Mesenchymal stem cell (in vitro differentiated cells and primary cell): ENCODE measurements at places on chromosomes 6 and 20.

DNA sequence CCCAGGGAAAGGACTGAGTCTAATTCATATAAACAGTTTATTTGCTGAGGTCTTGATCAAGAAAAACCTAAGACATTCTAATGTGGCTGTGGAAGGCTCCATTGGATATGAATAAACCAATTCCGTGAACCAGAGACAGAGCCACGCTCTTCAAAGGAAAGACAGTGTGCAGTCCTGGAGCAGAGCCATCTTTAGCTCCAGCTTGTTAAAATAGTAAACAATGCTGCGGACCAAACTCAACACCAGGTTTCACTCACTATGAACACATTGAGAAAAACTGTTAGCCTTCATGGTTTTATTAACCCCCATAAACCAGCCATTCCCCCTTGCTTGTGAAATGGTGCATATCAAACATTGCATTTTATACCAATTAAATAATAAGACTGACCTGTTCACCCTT lies 61.9 kb downstream of the COL9A1 start:
- H3K27ac ChIP-seq, result no peak overlapping the region
- no peaks in the 10 kb centered on the region for H3K4me1 ChIP-seq
- no peak overlapping the region for H3K4me3 ChIP-seq
- no peaks in the 10 kb centered on the region for H3K36me3 ChIP-seq
- peaks cover 9% of the 10 kb centered on the region for H3K27me3 ChIP-seq

DNA sequence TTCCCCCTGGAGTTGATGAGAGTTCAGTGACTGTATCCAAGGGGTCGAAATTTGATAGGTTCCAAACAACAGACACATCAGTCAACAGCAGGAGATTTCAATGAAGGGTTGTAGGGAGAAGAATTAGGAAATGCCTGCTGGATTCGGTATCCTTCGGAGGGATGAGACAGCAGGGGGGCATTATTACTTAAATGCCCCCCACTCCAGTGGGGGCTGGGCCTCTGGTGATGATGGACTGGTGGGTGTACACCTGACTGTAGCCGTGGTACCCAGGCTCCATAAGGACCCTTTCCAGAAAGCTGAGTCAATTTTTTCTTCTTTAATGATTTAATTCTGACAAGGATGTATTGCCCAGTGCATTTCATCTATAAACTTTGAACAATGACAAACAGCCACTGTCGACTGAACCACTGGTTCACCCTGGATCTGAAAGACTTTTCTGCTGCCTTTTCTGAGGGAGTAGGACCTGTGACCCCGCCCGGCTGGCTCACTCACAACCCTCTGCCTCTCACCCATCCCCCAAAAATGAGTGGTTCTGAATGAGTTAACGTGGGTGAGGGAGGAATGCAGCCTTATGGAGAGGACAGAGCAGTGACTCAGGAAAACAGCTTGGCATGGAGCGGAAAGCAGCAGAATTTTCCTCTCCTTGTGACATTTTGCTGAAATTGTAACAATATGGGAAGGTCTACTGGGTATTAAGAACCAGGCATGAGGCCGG lies 41.0 kb downstream of the ZMYND8 start:
- peak; percentile 93 for DNase-seq
- peak overlapping the region; percentile 71 for H3K27ac ChIP-seq
- H3K4me3 ChIP-seq, result no peak overlapping the region
- peaks cover 35% of the 10 kb centered on the region for H3K4me1 ChIP-seq

DNA sequence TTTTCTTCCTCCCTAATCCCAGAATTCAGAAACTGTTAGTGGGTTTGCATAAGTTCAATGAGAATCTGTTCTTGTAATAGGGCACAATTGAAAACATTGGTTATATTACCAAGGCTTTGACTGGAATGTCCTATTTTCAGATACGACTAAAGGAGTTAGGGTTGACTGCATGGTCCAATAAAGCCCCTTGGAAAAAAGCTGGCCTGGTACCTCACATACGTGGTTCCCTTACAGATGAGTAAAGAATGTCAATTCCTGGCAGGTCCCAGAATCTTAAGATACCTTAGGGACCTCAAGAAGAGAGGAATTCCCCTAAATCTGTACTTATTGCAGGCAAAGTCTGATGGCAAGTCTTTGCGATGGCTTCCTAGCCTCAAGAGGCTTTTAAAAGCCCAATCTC lies 4.6 kb downstream of the PPDPF start:
- no peak overlapping the region for H3K4me3 ChIP-seq
- H3K27ac ChIP-seq, result no peak overlapping the region
- H3K36me3 ChIP-seq, result peaks cover 19% of the 10 kb centered on the region
- H3K27me3 ChIP-seq, result no peaks in the 10 kb centered on the region
- H3K4me1 ChIP-seq, result peaks cover 19% of the 10 kb centered on the region

DNA sequence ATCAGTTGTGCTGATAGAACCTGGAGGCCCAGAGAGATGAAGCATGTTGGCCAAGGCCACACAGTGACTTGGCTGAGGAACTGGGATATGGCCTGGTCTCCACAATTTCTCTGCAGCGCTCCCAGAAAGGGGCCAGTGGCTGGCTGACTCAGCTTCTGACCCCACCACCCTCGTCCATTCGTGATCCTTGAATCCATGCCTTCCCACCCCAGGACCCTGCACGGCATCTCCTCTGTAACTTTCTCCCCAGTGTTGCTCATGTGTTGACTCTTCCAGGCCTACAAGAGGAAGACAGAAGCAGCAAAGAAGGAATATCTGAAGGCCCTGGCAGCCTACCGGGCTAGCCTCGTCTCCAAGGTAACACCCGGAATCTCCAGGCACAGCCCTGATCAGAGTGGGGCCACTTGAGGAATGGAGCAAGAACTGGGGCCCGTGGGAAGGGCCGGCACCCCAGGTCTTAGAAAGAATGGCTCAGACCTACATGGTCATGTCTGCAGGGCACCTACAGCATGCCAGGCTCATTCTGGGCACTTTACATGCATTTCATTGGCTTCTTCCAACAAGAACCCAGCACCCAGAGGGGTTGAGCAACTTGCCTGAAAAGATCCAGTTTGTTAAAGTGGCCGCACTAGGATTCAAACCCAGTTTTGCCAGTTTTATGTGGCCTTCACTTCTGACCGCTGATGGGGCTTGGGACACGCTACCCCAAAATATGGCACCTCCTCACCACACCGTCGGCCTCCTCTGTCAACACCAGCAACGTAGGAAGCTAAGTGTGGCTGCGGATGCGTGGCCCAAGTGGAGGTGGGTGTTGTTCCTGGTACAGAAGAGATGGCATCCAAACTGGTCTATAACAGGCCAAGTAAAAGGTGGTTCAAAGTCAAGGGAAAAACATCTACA lies 122.2 kb downstream of the JPH2 start:
- H3K4me3 ChIP-seq, result no peak overlapping the region
- no peaks in the 10 kb centered on the region for H3K36me3 ChIP-seq
- no peak overlapping the region for H3K27ac ChIP-seq
- no peak for DNase-seq

GRCh38 chr6:31354158-31354863 lies 2.7 kb downstream of the HLA-B start:
- peaks cover 17% of the 10 kb centered on the region for H3K27me3 ChIP-seq
- H3K36me3 ChIP-seq, result peaks cover 17% of the 10 kb centered on the region
- H3K27ac ChIP-seq, result no peak overlapping the region
- H3K4me3 ChIP-seq, result no peak overlapping the region
- DNase-seq, result peak; percentile 12

DNA sequence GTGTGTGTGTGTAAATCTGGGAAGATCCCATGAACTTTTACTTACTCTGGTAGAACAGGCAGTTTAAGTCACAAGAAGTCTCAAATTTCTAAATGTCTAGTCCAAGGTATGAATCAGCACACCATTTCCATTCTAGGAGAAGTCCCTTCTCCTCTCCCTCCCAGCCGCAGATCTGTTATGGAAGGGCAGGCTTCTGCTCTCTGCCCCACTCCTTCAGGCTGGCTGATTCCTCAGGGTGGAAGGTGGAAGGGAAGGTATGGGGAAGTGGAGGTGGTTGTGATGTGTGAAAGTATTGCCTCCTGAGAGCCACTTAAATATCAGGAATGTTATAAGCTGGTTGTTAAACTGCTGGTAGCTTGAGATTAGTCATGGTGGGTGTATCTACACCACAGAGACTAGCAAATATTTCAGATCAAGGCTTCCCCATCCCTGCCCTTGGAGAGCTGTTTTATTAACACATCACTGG lies 44.5 kb upstream of the LAMA4 start:
- H3K27me3 ChIP-seq, result no peaks in the 10 kb centered on the region
- H3K36me3 ChIP-seq, result no peaks in the 10 kb centered on the region
- peak; percentile 88 for DNase-seq
- H3K27ac ChIP-seq, result peak overlapping the region; percentile 72
- peak overlapping the region; percentile 67 for H3K4me3 ChIP-seq
- peaks cover 5% of the 10 kb centered on the region for H3K4me1 ChIP-seq

DNA sequence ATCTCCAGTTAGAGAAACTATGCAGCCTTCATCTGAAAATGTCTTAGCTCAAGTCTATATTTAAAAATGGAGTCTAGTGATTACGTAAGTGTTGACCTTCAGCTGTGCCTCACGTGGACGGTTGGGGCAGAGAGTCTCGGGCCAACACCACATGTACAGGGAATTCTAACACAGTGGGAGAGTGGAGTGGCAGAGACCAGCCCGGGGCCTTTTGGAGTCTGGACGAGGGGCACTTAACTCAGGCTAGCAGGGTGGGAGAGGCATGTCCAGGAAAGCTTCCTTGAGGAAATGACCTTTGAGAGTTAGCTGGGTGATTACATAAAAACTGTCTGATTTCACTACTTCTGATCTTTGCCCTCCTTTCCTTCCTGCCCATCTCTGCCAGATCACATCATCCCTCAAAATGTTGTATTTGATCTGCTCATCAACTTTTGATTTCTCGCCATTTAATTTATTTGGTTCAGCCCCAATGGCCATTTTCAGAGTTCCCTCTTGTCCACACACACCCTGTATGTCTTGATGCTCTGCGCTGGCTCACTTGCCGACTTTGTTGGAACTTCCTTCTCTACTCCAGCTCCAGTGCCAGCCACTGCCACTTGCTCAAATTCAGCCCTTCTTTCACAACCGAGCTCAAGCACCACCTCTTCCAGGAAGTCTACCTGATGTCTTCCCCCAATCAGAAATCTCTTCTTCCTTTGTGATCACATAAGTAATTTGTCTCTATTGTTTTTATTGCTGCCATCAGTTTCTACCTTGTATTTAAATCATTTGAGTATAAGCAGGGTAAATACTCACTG lies 2.6 kb downstream of the ARMC2 start:
- no peak overlapping the region for H3K4me3 ChIP-seq
- H3K36me3 ChIP-seq, result no peaks in the 10 kb centered on the region
- H3K27ac ChIP-seq, result no peak overlapping the region
- peaks cover 2% of the 10 kb centered on the region for H3K4me1 ChIP-seq
- H3K27me3 ChIP-seq, result no peaks in the 10 kb centered on the region

GRCh38 chr20:699811-700338 lies 24.3 kb upstream of the SCRT2 start:
- H3K27me3 ChIP-seq, result peaks cover 10% of the 10 kb centered on the region
- no peak overlapping the region for H3K4me3 ChIP-seq
- H3K36me3 ChIP-seq, result no peaks in the 10 kb centered on the region
- H3K4me1 ChIP-seq, result no peaks in the 10 kb centered on the region
- no peak overlapping the region for H3K27ac ChIP-seq

DNA sequence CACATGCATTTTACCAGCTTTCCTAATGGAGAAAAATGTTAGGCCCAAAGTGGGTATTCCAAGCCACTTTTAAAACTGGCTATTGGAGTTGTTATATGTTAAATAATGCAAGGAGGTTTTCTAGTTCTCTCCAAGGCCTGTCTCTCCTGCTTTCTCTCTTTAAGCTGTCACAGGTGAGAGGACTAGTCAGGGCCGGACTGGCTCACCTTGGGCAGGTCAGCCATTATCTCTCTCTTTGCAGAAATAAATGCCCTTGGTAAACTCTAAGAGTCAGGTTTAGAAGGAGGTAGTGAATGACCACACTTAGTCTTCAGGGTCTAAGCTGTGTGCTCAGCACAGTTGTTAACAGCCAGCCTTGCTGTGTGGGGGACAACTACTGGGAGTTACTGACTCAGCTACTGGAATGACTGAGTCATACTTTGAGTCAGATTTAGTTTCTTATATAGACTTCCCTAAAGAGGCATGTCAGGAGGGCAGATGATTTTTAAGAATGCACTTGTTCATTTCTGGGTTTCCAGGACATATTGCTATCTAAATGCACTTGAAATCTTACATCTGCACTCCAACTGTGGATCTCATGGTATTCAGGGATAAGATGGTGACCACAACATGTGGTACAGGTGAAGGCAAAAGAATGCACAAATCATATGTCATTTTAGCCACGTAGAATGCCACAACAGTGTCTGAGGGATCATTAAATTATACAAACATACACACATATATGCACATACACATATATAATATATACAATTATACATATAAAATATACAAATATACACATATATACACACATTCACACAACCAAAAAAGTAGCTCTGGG lies 719.4 kb downstream of the EPM2A start:
- H3K4me3 ChIP-seq, result no peak overlapping the region
- H3K27ac ChIP-seq, result peak overlapping the region; percentile 65
- DNase-seq, result peak; percentile 91

DNA sequence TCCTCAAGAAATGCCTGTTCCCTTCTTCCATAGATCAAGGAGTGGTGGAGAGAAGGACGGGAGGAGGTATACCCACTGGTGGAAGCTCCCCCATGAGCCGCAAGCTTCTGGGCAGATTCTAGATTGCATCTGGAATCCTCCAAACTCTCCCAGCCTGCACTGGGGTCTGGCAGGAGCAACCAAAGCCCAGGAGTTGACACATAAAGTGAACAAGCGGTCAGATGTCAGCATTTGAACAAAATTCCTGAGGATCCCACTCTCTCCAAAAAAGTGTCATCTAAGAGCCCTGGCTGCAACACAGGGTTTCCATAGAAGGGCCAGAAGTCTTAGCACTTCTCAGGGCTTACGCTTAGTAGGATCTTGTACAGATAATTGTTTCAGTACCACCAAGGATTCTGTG lies 88.2 kb downstream of the KCNB1 start:
- DNase-seq, result no peak
- no peak overlapping the region for H3K4me3 ChIP-seq
- peaks cover 4% of the 10 kb centered on the region for H3K4me1 ChIP-seq
- no peaks in the 10 kb centered on the region for H3K36me3 ChIP-seq
- H3K27me3 ChIP-seq, result peaks cover 64% of the 10 kb centered on the region

DNA sequence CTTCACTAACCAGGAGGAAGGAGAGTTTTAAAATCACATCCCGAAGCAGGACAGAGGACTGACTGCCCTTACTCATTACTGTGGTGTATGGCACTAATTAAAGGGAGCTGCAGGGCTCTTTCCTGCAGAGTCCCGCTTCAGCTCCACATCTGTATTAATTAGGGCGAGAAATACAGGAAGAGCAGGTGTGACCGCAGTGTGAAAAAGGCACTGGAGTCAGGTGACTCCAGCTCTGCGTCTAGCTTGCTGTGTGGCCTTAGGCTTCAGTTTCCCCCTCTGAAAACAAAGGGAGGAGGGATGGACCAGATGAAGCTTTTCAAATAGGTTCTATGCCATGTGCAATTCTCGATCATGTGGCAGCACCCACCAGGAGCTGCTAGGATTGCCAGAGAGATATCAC lies 34.0 kb downstream of the KIAA1755 start:
- no peaks in the 10 kb centered on the region for H3K27me3 ChIP-seq
- no peak overlapping the region for H3K27ac ChIP-seq
- H3K4me1 ChIP-seq, result no peaks in the 10 kb centered on the region
- H3K4me3 ChIP-seq, result no peak overlapping the region
- no peaks in the 10 kb centered on the region for H3K36me3 ChIP-seq

- no peak overlapping the region for H3K4me3 ChIP-seq
- no peak for DNase-seq
- H3K27me3 ChIP-seq, result no peaks in the 10 kb centered on the region
- no peak overlapping the region for H3K27ac ChIP-seq
- peaks cover 5% of the 10 kb centered on the region for H3K36me3 ChIP-seq
These were observed 65.6 kb downstream of the CDC5L start for GRCh38 chr6:44453146-44453545.

GRCh38 chr20:58655328-58656107 lies 4.4 kb downstream of the STX16 start:
- no peak overlapping the region for H3K27ac ChIP-seq
- H3K4me3 ChIP-seq, result peak overlapping the region; percentile 28
- H3K36me3 ChIP-seq, result peaks cover 14% of the 10 kb centered on the region
- DNase-seq, result no peak
- H3K27me3 ChIP-seq, result no peaks in the 10 kb centered on the region
